ENCODE measurements at places on chromosomes 7 and 10.

GRCh38 chr7:5591278-5591874, 167.7 kb upstream of the TNRC18 start:
- DNase-seq, result peak; percentile 49

GRCh38 chr7:38545977-38546376, 85.2 kb downstream of the AMPH start:
- no peak for DNase-seq

DNA sequence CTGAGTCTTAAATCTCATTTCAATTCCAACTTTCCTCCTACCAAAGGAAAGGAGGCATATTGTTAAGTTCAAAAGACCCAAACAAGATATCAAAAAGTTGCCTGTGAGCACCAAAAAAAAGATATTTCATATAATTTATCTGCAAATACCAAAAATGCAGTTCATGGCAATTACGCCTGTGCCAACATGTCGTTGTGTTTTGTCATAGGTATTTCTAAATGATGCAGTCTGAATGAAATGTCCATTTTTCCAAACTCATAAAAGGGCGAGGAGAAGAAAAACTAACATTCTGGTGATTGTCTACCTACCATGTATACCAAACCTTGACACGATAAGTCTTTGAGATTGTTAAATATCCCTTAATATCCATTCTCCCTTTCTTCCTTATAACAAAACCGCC, 109.8 kb downstream of the SGMS1 start:
- no peak for DNase-seq

- no peak for DNase-seq
These were observed 18.5 kb upstream of the ANTXRL start for GRCh38 chr10:46268076-46268881.

GRCh38 chr7:142454862-142455261, 197.0 kb upstream of the PRSS58 start:
- DNase-seq, result no peak

DNA sequence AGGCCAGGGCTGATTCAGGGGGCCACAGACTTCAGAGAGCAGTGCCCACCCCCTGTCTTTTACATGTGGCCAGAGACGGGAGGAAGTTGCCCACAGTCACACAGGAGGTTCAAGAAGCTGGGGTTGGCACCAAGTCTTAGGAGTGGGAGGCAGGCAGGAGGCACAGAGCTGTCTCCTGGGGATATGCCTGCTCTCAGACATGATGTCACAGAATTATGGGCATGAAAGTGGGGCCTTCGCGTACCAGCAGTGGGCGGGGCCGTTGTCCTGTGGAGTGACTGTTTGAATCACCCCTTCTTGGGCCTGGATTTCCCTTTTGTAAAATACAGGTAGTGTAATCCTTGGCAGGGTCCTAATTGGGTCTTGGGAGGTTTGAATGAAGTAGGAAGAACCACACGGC, 81.2 kb upstream of the PPIF start:
- no peak for DNase-seq

DNA sequence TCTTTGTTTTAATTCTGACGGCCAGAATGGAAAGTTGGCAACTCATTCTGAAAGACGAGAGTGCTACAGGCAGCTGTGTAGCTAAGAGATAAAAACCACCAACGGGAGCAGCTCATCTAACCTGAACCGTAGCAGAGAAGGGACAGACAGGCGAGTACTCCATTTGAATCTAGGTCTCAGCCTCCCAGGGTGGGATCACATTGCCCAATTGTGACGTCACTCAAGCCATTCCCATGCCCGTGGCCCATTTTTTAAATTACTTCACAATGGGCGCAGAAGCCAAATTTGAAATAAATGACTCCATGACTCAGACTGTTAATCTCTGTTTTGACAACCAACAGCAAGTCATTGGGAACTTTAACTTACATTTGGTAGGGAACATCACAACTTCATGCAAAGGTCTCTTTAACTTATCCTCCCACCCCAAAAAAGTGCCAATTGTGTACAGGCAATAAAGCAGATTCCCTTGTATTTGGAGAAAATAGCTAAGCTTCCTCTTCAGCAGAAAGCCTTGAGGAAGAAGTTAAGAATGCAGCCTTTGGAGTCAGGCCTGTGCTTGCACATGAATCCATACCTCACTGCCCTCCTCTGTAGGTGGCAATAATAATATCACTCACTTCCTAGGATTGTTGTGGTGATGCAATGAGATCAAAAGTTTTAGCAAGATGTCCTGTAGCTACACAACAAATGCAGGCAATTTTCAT, 93.2 kb upstream of the KIF5B start:
- no peak for DNase-seq

- no peak for DNase-seq
These were observed 59.1 kb downstream of the CNTNAP2 start for GRCh38 chr7:146175716-146176115.

GRCh38 chr10:114632869-114633715, 25.0 kb downstream of the ABLIM1 start:
- no peak for DNase-seq

- no peak for DNase-seq
These were observed 1213.7 kb downstream of the GATA3 start for GRCh38 chr10:9268176-9268575.

GRCh38 chr10:72049969-72050781, 38.2 kb downstream of the SPOCK2 start:
- no peak for DNase-seq

GRCh38 chr10:110033701-110034235, 26.0 kb downstream of the ADD3 start:
- no peak for DNase-seq

DNA sequence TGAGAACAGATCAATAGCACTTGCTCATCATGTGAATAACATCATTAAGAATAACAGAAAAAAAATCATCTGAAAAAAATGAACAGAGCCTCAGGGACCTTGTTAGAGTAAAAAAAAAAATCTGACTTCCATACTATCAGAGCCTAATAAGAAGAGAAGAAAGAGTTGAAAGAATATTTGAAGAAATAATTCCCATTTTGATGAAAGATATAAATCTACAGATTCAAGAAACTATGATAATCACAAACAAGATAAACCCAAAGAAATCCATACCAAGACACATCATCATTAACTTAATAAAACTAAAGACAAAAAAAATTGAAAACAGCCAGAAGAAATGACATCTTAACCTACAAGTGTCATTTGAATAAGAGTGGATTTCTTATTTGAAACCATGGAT, 134.4 kb downstream of the BMS1 start:
- DNase-seq, result no peak

GRCh38 chr10:22379059-22379458, 33.8 kb downstream of the SPAG6 start:
- DNase-seq, result no peak

- no peak for DNase-seq
These were observed 9.6 kb upstream of the PDCD4 start for GRCh38 chr10:110861930-110862649.

GRCh38 chr7:22115689-22116088, 170.0 kb upstream of the CDCA7L start:
- no peak for DNase-seq

GRCh38 chr7:30351724-30352123, 67.3 kb downstream of the ZNRF2 start:
- no peak for DNase-seq

GRCh38 chr10:104300736-104301292, 31.8 kb downstream of the GSTO2 start:
- DNase-seq, result peak; percentile 19

DNA sequence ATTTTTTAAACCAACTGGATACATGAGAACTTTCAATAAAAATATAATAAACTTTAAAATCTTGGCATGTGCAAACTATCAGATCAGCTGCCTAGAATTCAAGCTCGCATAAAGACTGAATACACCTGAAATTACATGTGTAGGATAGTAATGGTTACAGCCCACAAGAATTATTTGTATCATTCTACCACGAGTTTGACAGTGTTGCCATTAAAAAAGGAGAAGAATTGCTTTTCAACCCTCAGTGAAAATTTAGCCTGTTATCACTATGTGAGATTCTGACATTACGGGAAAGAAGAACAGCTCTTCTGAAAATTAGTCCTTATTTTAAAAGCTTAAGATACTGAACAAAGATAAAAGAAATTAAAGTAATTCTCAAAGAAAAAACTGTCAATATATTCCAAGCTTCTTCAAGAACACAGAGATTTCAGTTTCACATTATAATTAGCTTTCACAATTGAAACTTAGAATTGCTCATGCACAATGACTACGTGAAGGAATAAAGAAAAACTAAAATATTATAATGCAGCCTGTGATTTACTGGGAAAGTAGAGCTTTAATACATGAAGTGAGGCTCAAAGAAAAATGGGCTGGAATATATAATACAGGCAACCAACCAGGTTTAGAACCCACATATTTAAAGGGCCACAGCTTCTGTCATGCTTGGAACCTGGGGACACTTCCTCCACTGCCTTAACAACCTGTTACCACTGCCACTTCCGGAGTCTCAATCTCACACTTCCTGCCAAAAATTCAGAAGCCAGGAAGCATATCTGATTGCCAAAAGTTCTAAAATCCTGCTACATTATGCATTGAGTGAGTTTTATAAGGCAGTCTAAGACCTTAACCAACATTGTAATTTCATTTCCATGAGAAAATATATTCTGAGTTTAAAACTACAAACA, 23.2 kb downstream of the TPK1 start:
- no peak for DNase-seq

- DNase-seq, result peak; percentile 81
These were observed 7.4 kb upstream of the MICALL2 start for GRCh38 chr7:1466524-1467271.

DNA sequence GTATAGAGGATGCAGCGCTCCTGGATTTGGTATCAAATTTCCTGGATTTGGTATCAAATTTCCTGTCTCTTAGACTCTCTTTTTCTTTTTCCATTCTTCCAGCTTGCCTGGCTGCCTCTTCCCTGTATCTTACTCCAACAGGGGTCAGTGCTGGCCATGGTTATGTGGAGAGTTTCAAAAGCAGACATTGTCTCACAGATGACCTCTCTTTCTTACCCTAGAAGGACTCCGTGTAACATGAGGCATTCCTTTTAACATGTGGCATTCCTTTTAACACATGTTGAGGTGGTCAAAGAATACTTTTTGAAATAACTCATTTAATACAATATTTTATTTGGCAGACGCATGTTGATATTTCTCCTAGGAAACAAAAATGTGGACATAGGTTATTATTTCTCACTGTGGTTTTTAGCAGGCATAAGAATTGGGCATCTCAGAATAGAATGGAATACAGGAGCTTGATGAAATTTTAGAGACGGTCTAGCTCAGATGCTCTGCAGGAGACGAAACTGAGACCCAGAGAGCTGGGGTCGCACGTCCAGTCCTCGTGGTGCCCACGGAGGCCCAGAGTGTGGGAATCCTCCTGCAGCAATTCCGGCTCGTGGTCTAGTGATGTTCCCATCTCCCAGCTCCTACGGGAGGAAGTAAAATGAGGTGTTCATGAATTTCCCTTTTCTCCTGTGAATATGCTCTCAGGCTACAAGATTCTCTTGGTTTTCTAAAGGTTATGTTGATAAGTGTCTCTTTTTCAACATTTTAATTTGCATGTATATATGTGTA, 59.6 kb upstream of the PITRM1 start:
- DNase-seq, result no peak

- DNase-seq, result no peak
These were observed 8.7 kb upstream of the TTYH3 start for GRCh38 chr7:2622869-2623697.

DNA sequence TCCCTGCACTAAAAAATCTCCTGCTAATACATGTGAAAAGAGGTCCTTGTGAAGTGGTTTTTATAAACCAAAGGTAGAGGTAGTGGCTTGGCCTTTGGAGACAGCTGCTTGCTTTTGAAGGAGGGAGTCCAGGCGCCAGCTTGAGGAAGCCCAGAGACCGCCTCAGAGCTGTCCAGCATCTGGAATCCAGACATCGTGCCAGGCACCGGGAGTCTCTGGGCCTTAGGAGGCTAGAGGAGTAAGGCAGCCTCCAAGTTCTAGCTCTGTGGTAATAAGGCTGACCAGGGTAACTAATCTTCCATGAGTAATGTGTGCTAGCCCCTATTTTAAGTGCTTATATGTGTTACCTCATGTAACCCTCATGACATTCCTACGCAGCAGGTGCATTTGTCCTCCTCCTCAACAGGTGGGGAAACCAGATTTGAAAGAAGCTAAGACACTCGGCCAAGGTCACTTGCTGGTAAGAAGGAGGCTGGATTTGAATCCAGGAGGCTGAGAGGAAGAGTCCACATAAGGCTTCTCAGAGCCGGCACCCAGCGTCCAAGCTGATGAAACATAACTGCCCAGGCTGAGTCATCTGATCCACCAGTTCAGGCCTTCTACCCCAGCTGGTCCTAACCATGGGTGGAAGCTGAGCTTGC, 26.1 kb downstream of the PRLHR start:
- DNase-seq, result no peak

GRCh38 chr10:3477683-3478082, 305.1 kb upstream of the PITRM1 start:
- DNase-seq, result no peak

- peak; percentile 10 for DNase-seq
These were observed 57.6 kb upstream of the CACUL1 start for GRCh38 chr10:118812393-118812740.

- no peak for DNase-seq
These were observed 97.6 kb upstream of the ITGB1 start for GRCh38 chr10:33055625-33056024.

DNA sequence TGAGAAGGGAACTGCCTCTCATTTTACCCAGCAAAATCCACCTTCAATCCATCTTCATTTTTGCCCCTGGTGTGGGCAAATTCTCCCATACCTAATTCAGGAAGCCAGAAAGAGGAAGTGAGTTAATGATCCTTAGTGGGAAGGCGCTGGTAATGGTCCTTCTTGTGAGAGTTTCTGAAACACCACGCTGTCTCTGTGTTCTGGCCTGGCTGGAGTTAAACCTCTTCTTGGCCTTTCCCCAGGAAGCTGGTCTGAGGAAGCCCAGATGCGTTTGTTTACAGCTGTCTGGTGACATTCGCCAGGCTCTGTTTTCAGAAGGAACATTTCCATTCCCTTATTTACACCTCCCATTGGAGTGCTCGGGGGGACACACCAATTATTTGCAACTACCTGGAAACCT, 24.3 kb downstream of the HTRA1 start:
- DNase-seq, result no peak

- no peak for DNase-seq
These were observed 950.1 kb downstream of the GRM8 start for GRCh38 chr7:126302639-126303038.

DNA sequence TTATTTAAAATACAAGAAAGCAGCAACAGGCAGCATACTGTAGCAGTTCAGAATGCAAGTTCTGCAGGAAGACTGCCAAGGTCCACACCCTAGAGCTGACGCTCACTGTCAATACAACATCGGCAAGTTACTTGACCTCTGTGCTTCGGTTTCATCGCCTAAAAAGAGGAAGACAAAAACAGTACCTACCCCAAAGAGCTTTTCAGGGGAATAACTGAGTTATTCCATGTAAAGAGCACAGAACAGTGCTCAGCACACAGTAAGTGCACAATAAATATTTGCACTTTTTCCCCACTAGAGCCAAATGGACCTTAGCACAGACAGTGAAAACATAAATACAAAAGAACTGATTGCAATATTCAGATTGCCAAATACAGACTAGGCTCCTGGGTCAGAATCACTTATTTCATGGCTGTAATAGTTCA, 88.6 kb downstream of the USP6NL start:
- DNase-seq, result no peak

DNA sequence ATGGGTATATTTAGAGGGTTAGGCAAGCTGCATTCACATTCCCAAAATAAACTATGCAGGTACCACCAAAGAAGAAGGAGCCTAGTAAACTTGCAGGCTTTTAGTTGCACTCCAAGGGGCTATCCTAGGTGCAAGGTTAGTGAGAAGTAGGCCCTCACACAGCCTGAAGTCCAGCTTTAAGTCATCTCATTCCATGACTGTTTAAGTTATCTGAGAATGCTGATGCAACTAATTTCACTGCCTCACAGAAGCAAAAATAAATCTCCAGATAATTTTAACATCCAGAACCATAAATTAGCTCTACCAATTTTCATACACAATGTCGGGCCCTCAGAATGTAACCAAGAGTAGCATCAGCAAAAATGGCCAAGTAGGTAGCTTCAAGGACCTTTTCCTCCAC, 34.3 kb upstream of the HHEX start:
- DNase-seq, result no peak
